Lower leg skin (tissue), 4 donors: ENCODE measurements at places on chromosomes 1 and 21. TPM values are rescaled to one million over a fixed set of nuclear protein-coding genes. Genes with fewer than 3 reads are reported as not detected.
A peak's percentile ranks its signal among the peaks of the same experiment; 100 is the strongest.

C8A gene
- total RNA-seq = not detected

RNF187 gene
- total RNA-seq = 106 TPM

REN gene
- total RNA-seq = not detected

CLCC1 gene
- 16.0 TPM for total RNA-seq

BRDT gene
- not detected for total RNA-seq

TMPRSS2 gene
- total RNA-seq = 19.2 TPM

DNA sequence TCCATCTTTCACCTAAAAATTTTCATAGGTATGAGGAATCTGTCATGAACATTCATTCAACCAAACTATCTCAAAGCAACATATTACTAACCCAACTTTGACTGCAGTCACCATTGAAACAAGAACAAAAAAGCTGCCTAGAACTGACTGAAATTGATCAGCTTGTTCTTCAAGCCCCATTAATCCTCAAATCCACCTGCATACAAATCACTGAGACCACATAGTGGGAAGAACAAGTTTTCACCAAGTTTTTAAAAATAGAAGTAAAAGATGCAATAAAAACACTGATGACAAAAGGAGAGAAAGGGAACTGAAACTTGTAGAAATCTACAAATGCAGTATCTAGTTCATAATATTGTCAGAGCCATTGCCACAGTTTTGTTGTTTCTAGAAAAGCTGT is 6.1 kb downstream of the SORT1 start:
- no peak for DNase-seq

- DNase-seq = no peak
Observed at GRCh38 chr1:200328379-200328778, 81.5 kb downstream of the ZNF281 start.

GRCh38 chr1:54934869-54935268 is 45.6 kb upstream of the TMEM61 start:
- no peak for DNase-seq

- no peak for DNase-seq
Observed at GRCh38 chr1:69438056-69438795, 129.5 kb upstream of the LRRC7 start.

DNA sequence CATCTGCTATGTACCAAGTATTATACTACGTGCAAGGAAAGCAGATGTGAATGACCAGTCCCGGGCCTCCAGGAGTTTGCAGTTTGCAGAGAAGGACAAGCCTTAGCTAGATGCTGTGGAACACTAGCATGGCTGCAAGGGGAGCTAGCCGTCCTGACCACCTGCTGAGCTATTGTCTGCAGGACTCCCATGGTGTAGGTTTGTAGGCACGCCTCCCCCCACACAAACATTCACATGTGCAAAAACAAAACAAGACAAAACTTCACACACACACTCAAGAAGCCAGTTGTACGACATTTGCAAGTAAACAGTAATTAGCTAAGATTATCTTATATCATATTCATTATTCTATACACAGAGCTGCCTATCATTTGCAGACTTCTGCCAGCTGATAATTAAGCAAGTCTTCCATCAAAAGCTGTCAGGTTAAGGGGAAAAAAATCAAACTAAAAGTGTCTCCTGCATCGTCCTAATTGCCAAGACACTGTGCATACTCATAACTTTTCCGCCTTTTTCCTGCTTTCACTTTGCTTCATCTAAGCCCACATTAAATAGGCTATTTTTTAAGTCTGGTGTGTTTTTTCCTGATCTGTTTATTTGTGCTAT is 10.7 kb upstream of the HNRNPU start:
- DNase-seq = no peak

DNA sequence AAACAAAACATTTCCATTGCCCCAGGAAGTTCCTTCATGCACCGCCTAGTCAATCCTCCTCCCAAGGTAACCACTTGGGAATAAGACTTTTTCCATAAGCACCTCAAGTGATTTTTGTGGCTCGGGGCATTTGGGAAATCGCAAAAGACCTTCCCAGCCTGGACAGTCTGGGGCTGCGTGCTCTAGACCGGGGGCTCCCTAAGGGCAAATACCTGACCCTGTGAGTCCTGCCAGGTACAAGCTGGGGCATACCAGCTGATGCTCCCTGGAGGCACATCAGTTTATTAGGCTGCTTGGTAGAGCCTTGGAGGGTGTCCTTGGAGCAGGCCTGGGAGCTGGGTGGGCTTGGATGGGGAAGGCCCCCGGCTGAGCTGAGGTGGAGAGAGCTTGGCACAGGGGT is 34.4 kb downstream of the ALPL start:
- no peak for DNase-seq

- DNase-seq = no peak
Observed at GRCh38 chr1:199404191-199404590, 623.3 kb upstream of the NR5A2 start.

GRCh38 chr21:38422082-38422481 is 76.2 kb downstream of the ERG start:
- DNase-seq = no peak

DNA sequence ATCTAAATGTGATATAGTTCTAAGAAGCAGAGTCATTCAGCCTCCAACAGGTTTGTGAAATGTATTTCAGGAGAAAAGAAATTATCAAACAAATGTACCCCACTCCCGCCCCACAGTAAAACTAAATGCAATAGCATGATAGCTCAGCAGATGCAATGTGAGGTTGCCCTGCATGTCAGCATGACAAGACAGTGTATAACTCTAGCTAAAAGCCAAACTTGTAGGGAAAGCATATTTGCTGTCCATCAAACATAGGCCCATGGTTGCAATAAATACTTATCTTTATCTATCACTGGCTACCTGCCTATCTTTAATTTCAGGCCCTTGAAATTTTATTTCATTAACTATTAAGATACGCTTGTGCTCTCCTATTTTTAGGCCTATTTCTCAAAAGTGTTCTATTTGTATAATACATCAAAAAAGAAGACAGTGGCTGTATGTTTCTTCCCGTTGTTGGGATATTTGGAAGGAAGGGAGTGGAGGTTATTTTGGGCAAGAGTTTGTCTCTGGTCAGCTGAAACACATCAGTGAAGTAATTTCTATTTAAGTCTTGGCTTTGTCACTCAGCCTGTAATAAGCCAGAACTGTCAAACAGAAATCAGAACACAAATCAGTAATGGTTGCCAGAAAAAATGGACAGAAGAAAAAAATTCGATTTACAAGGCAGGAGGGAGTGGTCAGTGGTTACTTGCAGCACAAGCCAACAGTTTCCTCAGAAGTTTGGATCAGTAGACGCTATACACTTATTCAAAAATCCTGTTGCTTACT is 307.4 kb upstream of the ADGRL2 start:
- no peak for DNase-seq

- no peak for DNase-seq
Observed at GRCh38 chr1:48285525-48285924, 63.0 kb downstream of the SLC5A9 start.

- DNase-seq = no peak
Observed at GRCh38 chr21:36552434-36552785, 72.5 kb upstream of the CLDN14 start.

DNA sequence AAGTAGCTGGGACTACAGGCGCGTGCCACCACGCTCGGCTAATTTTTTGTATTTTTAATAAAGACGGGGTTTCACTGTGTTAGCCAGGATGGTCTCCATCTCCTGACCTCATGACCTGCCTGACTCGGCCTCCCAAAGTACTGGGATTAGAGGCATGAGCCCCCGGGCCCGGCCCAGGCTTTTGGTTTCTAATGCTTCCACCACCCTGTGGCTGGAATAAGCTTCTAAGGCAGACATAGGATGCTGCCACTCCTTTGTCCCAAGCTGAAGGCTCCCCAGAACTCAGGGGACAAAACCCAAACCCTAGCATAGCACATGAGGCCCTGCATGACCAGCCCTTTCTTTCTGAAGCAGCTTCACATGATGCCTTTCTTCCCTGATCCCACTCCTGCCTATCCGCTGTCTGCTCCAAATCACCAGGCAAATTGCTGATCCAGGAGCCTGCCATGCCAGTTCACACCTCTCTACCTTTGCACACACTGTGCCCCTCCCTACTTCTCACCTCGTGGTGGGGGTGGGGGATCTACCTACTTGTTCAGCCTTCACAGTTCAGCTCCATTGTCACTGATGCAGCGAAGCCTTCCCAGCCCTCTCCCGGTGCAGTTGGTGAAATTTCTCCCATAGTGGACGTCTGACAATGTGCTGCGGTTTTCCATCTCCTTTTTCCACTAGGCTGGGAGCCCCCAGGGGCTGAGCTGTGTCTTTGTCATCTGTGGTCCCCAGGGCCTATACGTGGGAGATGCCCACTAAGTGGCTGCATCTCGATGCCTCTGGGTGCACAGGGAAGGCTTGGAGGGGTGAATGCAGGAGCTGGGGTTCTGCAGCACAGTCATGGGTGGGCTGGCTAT is 6.9 kb downstream of the PTPRU start:
- DNase-seq = no peak

DNA sequence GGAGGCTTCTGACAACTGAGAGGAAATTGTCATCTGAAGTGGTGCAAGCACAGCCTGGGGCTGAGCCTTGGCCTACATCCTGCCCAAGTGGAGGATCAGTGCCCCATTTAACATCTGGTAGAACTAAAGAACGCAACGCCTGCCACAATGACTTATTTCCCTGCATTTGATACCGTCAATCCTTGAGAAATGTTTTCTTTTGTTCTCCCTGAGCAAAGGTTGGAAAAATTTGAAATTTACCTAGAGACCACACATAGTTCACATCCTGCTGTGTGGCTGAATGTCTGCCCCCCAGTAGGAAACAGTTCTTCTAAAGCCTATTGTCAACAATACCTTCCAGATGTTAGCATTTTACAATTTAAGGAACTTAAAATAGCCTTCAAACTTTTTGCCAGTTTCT is 5.6 kb upstream of the RGS4 start:
- DNase-seq = no peak

DNA sequence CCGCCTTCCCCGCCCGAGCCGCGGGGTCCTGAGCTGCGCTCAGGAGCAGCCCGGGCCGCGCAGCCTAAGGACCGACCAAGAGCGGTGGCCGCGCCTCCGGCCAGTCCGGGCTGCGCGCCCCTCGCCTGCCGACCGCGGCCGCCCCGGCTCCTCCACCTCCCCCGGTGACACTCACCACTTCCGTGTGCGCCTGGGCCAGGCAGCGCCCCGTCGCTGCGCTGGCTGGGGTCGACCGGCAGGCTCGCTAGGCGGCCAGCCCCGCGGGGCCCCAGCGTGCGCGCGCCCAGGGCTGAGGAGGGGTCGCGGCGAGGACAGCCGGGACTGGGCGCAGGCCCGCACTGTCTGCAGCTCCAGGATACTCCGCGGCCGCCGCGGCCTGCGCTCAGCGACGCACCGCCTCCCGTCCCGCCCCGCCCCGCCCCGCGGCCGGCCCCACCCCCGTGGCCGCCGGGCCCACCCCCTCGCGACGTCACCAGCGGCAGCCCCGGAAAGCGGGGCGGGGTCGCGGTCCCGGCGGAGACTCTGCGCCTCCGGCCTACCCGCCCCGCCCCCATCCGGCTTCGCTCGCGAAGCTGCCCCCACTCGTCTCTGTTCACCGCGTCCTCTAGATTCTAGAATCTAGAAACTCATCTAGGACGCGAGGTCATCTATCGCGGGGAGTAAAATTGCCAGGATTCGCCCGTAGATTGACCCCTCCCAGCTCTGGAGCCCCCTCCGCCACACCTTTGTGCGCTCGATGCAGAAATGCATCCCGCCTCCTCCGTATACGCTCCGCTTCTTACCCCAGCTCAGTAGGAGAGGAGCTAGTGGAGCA is at the start of gene JAK1:
Gene JAK1 (minus strand): TSS at position 392 of the 814 bp plus-strand sequence. CDS start 80,285 bp downstream, outside the sequence.
- DNase-seq = peak; percentile 63

GRCh38 chr1:46415514-46415913 is 21.4 kb downstream of the FAAH start:
- DNase-seq = no peak

GRCh38 chr21:29299046-29299915 is 559 bp downstream of the BACH1 start:
- DNase-seq = peak; percentile 50

- DNase-seq = no peak
Observed at GRCh38 chr1:186518822-186519381, 58.0 kb upstream of the PDC start.

- DNase-seq = no peak
Observed at GRCh38 chr21:33492571-33492970, 1.1 kb upstream of the DNAJC28 start.

DNA sequence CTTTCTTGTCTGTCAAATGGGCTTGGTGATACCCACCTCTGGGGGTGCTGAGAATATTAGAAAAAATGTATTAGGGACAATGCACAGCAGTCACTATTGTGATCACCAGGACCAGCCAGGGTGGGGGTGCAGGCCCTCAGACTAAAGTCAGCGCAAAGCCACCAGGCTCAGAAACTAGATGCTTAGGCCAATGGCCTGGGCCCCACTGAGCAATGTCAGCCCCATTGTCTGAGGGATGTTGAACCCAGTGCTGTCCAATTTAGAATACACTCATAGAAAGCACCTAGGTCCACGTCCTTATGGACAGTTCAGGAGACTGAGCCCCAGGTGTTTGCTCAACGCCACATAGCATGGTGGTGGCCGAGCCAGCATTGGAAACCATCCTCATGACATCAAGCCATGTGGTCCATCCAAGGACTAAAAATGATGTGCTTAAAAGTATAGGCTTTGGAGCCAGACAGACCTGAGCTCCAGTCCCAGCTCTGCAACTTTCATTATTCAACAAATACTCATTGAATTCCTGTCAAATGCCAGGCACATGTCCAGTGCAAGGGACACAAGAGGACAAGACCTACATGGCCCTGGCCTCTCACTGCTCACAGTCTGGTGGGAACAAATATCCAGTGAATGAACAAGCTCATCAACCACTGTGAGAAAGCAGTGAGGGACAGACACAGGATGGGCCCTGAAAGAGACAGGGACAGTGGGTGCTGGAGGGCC is 273.8 kb downstream of the MATN1 start:
- no peak for DNase-seq

GRCh38 chr1:247316590-247317197 is 15.0 kb downstream of the ZNF496 start:
- no peak for DNase-seq

DNA sequence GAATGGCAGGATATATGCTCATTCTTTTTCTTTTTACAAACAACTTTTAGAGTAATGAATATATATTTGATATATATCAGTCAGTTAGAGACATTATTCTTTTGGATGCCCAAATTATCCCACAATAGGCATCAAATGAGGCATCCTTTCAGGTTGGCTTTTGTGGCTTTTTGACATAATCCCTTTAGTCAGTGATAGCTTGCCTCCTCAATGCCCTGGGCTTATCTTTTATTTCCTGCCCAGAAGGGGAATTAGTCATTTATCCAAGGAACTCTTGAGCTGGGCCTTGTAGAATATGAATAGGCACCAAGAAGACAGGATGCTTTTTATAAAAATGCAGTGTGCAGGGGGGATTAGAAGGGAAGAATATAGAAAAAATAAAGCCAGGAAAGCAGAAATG is 22.2 kb downstream of the EPHX4 start:
- no peak for DNase-seq

GRCh38 chr1:66552829-66553228 is 18.9 kb downstream of the SGIP1 start:
- DNase-seq = no peak

- peak; percentile 51 for DNase-seq
Observed at GRCh38 chr21:38955495-38955894, 149.8 kb downstream of the ETS2 start.

- DNase-seq = no peak
Observed at GRCh38 chr1:69172003-69173000, 395.4 kb upstream of the LRRC7 start.
